H54 (cell line): ENCODE measurements at places on chromosomes 5 and 9.

- DNase-seq, result no peak
These were observed 177.2 kb upstream of the TBCA start for GRCh38 chr5:77953374-77953773.

DNA sequence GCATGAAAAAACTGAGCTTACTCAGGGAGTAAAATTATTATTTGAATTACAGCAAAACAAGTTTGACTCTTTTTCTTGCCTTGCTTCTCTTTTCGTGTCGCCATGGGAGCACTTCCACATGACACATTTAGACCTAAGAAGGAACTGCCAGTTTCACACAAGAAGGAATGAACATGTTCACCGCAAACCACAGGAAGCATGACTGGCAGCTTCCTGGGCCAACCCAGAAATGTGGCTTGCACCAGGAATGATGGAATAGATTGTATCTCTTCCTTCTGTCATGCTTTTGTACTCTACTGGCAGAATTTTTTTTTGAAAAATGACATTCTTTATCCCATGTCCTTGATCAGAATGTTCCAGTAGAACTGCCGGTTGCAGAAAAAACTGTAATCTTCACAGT lies 32.9 kb upstream of the MAN2A1 start:
- no peak for DNase-seq

DNA sequence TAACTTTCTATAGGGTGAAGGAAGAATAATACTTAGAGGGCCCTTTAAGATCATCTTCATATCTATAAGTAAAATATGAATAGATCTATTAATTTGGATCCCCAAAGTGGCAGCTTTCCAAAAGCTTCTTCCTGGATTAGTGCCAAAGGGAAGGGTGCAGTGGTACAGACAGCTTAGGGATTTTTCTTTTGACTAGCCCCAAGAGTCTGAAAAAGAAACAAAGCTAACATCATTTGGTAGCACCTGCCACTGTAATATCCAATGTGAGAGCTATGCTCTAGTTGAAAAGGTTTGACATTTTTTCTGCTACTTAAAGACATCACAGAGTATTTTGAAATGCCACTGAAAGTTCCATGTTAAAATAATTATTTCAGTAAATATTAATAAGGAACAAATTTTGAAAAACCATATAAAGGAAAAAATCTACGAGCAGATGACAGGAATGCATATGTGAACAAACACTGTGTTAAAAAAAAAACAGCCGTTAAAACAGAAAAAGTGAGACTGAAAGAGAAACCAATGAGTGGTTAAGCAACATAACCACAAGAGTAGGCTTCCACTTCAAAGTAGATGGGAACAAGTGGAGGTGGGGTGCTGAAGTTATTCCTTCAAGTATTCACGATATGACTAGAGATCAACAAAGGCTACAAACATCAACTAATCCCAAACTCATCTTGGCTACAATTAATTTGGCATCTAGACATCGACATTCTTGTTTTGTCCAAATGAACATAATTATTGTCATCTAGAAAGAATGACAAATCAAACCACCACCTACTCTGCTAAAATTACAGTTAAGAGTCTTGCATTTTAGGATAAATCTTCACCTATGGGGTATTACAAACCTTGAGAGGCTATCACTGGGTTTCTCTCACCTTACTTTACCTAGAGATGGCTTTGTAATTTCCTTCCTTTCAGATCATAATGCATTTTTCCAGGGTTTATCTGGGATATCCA lies 137.5 kb downstream of the CPLANE1 start:
- DNase-seq, result no peak

DNA sequence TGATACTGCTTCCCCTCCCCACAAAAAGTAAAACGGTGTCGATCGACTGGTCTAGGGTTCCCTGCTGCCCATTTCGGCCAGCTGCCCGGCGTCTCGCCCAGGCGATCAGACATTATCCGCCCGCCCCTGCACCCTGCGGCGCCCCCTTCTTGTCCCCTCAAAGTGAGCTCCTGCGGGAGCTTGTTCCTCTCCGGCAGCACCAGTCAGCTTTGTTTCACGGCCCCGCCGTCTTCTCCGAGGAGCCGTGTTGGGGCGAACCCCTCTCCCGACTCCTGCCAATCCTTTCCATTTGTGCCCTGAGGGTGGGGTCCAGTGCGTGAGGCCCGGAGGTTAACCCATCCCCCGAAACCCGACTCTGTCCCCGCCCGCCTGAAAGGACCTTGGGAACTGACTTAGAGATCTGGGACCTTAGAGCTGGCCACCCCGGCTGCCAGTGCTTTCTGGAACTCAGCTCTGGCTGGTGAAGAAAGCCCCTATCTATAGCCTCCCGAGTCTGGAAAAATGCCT lies 518 bp downstream of the UBE2B start:
- DNase-seq, result peak; percentile 12

- DNase-seq, result peak; percentile 44
These were observed 122.9 kb upstream of the TAF11L2 start for GRCh38 chr5:17374973-17375742.

DNA sequence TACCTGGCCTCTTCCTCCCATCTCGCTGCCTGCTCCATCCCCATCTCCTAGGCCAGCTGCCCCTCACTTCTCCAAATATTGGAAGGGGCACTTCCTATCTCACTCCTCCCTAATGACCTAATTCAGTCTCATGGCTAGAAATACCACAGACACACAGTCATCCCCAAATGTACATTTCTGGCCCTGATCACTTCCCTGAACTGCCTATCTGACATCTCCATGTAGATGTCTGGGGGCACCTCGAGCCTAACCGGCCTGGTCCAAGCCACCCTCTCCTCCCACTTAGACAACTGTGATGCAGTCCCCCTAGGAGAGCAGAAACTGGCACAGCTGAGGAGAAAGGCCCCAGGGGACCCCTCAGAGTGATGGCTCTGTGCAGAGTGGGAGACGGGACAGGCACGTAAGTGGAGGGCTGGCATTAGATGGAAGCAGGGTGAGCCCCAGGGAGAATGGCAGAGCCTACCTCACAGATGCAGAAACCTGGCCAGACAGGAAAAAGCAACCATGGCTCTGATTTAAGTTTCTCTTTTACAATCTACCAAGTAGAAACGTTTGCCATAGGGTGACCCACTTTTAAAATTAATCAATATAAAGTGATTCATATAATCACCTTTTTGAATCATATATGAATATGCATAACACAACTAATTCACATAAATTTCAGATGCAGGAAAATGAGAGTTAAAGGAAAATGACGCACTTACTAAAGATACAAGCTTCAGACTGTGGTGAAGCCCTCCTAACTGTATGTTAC lies 22.1 kb downstream of the CAMSAP1 start:
- DNase-seq, result no peak

DNA sequence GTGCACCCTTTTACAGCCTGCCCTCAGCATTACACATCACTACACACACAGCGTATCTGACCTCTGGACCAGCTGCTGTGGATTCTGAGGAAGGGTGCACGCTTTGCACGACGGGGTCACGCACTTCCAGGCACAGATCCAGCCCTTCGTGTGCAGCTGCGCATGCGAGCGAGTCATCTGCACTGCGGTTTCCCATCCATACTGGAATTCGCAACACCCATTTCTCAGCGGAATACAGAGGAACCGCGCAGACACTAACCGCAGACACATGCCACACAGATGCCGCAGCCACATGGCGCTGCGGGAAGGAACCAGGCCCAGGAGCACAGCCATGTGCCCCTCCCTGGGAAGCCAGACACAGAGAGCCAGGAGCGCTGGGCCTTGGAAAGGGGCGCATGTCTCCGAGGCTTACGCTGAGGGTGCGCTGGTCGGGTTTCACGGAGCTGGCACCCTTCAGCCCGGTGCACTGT lies 43.5 kb downstream of the PNPLA7 start:
- no peak for DNase-seq

DNA sequence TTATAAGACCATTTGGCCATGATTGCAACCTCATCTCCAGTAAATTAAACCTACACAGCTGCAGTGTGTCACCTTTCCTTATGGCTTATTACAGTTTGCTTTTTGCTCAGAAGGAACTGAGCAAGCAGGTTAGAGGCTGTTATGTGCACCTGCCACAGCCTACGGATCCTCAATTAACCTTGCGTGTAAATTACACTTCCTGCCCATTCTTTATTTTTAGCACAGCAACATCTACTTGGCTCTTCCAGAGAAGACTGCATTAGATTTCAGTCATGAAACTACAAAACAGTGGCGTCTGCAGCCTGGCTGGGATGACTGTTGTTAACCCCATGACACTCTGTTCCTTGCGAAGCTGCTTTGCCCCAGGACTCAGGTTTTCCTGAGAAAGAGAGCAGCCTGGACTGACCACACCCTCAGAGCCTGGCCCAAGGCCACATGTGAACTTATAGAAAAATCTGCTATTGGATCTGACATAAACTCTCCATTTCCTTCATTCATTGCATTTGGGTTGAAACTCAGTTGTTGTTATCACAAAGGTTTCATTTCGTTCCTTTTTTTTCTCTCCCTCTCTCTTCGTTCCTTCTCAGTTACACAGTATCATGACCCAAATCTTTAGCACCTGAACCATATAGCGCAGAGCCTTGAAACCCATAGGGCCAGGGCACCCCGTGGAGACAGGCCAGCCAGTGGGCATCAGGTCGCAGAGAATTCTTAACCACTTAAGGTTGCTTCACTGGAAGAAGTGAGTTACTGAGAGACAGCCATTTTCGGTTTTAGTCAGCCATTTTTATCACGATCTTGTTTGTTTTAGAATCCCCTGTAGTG lies 138.6 kb downstream of the PALM2AKAP2 start:
- no peak for DNase-seq

GRCh38 chr5:75656311-75657003 lies 45.2 kb downstream of the ANKDD1B start:
- DNase-seq, result peak; percentile 53

- no peak for DNase-seq
These were observed 70.2 kb downstream of the ANKRD33B start for GRCh38 chr5:10634050-10634449.

DNA sequence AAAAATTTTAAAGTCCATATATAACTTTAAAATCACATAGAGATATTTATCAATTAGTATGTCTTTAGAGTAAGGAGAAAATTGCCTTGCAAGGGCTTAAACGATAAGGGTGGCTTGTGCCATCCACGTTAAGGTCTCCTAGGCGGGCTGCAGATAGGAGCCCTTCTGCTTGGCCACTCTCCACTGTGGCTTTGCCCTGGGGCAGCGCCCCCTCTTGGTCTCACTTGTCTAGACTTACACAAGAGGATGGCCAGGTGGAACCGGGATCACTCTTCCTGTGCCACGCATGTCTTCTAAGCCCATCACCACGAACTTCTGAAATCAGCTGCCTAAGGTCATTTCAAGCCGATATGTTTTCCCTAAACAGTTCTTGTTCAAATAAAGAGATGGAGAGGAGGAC lies 2.9 kb downstream of the FPGS start:
- no peak for DNase-seq

DNA sequence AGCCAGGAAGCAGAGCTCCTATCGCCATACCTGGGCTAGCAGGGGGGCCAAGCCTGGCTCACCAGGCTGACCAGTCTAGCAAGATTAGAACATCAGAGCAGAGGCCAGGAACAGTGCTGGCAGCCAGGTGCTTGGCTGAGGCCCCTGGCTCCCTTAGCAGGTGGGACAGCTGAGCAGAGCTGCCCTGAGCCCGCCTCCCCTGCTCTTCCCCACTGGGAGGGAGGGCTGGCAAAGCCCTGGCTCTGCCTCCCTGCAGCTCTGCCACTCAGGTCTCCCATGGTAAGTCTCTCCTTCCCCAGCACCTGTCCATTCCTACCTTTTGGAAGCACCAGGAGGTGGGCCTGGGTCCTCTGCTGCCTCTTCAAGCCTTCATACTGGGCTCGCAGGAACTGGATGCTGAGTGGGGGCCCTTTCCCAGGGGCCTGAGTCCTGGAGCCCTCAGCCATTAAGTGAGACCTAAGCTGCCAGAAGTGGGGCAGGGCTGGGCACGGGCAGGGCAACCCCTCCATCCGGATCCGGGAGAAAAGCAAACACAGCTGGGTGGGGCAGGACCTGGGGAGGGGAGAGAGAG lies 803 bp downstream of the C9orf152 start:
- DNase-seq, result no peak
